Cortex of kidney (tissue), 1 donor: ENCODE measurements at places on chromosomes 5 and 9.

GRCh38 chr9:1917396-1917935 is 97.7 kb upstream of the SMARCA2 start:
- no peak for DNase-seq

- no peak for DNase-seq
Observed at GRCh38 chr9:85995097-85995496, 54.2 kb downstream of the NAA35 start.

DNA sequence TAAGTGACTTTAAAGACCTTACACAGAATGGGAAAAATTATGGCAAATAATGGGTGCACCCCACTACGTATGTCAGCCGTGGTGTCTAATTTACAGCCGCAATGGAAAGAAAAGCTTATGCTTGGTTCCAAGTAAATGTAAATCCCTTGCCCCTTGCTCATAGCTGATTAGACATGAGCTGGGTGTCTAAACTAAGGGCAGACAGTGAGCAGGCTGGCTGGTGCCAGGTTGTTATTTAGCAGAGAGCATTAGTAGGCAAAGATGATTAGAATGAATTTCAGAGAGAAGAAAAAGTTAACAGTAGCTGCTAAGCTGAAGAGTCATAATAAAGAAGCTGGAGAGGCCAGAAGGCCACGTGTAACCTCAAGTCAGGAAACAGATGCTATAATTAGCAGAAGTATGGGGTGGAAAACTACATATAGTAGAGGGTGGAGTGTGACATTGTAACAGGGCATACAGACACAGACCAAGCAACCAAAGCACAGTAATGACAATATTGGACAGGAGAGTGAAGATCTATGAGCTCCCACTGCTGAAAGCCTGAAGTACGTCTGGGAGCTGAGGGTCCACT is 257.7 kb downstream of the MCTP1 start:
- no peak for DNase-seq

DNA sequence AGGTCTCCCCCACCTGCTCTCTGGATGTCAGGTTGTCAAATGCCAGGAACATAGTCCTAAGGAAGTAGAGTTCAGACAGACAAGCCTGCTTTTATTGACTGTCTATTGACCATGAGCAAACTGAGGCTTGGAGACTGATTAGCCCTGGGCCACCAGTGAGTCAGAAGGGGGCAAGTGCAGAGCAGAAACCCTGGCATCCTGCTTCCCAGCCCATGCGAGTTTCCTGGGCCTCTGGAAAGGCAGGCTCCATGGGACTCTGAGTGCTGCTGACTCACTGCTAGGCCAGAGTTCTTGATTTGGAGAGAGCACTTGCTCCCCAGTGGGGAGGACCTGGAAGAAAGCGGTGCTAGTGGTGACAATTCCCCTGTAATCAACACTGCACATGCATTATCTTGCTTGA is 2.8 kb upstream of the HBEGF start:
- no peak for DNase-seq

- DNase-seq: no peak
Observed at GRCh38 chr5:134791580-134791979, 33.0 kb downstream of the DDX46 start.

- DNase-seq: no peak
Observed at GRCh38 chr5:34026089-34026761, 16.8 kb downstream of the C1QTNF3 start.
